ENCODE measurements at places on chromosomes 6 and 20.

GRCh38 chr6:35186571-35186970 is 27.2 kb upstream of the SCUBE3 start:
- no peak for DNase-seq

- no peak for DNase-seq
These were observed 85.1 kb downstream of the EYA2 start for GRCh38 chr20:46979603-46980241.

GRCh38 chr20:21435576-21435975 is 38.2 kb upstream of the NKX2-4 start:
- DNase-seq, result no peak

DNA sequence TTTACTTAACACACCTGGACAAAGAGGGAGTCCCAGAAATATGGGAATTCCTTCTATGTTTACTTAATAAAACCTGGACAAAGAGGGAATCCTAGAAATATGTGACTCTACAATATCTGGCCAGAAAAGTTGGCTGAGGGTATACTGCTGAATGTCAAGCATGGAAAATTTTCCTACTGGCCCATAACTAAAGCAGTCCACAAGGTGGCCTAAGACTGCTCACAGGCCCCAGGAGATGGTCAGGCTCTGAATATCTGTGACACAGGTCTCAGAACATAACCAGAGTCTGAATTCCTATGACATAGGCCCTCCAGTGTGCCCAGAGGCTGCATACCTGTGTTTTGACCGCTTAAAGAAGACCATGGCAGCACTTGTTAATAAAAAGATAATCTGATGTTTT is 578.2 kb upstream of the NRSN1 start:
- DNase-seq, result no peak

DNA sequence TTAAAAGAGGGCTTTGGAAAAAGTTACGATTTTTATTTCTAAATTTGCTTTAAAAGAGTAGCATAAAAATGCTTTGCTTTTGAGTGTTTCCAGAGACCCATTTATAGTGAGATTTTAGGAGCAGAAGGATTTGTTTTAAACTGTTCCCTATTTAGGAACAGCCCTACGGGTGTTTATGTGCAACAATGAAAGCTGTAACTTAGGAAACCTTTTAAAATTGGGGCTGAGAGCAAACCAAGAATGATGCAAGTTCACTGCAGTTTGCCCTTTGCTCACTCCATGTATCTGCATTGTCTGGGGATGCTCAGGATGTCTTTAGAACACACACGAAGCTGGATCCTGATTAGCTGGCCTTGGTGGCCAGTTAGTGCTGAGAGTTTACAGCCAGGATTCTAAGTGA is 40.9 kb downstream of the GHRH start:
- DNase-seq, result no peak

- DNase-seq, result no peak
These were observed 184.7 kb downstream of the MYLK4 start for GRCh38 chr6:2566048-2566447.

DNA sequence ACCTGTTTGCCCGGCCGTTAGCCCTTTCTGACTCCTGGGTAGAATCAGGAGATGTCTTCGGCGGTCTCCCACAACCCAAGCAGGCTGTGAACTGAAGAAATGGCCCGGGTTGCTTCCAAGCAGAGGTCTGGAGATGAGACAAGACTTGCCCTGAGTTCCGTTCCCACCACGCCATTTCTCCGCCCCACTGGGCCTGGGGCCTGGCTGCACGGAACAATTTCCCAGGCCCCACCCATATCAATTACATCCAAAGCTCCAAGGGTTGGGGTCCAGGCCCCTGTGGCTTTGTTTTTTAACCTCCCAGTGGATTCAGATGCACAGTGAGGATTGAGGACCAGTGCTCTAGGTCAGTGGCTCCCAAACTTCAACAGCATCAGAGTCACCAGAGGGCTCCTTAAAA is 214.5 kb upstream of the ARID1B start:
- DNase-seq, result no peak

DNA sequence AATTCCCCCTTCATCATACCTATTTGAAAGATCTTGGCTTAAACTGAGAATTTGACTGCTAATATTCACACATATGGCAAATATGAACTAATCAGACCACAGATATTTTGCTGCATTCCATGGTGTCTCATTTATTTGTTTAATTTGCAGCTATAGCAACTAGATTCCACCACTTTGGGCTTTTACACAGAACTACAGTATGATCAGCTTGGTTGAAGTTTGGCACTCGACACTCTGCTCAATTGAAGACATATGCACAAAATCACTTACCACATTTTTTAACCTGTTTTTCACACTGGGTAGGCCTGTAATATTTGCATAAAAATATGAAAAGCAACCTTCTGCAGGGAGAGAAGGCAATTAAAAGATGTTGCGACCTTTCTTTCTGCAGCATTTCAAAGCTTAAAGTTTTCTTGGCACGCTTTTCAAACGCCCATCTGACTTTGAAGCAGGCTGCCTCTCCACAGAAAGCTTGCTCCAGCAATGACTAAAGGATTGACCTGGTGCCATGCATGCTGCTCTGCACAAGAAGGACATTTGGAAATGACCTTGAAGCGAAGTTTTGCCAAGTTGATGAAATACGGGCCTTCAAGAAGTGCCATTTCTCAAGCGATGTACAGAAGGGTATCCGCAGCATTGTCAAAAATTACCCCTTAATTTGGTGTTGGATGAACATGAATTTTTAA is 126.7 kb downstream of the AIG1 start:
- no peak for DNase-seq

DNA sequence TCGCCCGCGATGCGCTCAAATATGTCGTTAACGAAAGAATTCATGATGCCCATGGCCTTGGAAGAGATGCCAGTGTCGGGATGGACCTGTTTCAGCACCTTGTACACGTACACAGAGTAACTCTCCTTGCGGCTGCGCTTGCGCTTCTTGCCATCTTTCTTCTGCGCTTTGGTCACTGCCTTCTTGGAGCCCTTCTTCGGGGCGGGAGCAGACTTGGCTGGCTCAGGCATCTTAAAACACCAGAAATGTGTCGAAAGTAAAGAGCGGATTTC is 36.4 kb downstream of the HFE start:
- no peak for DNase-seq

- DNase-seq, result no peak
These were observed 105.1 kb downstream of the NKAIN2 start for GRCh38 chr6:123908797-123909196.

DNA sequence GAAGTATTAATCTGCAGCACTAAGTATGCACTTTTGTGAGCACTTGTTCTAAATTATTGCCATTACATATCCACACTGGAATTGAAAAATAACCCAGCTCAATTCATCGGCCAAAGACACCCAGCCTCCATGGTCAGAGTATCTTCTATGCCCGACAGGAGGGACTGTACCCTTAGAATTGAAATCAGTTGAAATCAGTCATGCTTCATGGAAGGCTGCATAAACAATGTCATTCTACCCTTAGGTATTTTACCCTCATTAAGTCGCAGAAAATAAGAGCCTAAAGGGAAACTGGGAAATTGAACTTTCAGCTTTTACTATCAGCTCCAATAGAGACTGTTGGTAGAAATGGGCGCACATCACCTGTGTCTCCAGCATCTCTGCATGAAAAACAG is 2.9 kb upstream of the RAMACL start:
- no peak for DNase-seq

- DNase-seq, result no peak
These were observed 50.0 kb upstream of the ARHGAP18 start for GRCh38 chr6:129759796-129760605.

DNA sequence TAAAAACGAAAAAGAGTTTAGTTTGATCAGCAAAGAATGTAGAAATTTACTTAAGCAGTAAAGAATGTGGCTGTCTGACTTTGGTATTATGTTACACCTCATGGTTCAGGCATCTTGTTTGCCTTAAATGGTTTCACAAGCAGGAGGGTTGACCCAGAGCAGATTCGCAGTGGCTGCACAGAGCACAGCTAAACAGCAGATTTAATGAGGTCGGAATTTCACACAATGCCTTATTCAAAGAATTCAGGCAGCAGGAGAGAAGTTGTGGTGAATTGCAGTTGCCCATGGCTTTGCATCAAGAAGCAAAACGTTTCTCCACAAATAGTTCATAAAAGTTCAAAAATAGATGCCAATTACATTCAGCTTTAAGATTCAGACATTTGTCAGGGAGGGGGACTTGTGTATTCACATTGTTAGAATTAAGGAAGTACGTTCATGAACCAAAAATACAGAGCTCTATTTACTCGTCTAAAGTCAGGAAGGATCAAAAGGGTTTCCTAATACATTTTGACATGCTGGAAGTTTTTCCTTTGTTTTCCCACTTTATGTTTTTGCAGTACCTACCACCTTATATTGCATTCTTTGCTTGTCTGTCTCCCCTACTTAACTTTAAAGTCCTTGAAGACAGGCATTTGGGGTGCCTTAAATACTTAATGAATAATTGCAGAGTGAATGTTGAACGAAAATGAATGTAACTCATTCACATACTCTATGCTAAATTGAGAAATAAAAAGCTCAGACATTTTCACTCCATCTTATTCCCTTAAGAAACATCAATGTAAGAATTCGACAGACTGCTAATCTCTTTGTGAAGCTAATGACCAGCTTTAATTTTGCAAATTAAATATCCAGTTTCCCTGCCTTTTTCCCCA is 1163.6 kb upstream of the CITED2 start:
- DNase-seq, result no peak

DNA sequence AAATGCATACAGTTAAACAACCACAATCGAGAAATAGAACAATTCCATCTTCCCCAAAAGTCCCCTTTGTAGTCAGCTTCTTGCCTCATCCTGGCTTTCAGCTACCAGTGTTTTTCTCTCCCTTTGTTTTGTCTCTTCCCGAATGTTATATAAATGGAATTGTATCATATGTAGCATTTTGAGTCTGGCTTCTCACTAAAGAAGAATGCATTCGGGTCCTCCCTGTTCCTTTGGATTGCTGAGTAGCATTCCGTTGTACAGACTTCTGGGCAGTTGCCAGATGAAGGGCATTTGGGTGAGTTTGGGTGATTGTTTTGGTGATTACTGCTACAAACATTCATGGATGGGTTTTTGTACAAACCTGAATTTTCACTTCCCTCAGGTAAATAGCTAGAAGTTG is 27.8 kb downstream of the PRPH2 start:
- DNase-seq, result no peak

DNA sequence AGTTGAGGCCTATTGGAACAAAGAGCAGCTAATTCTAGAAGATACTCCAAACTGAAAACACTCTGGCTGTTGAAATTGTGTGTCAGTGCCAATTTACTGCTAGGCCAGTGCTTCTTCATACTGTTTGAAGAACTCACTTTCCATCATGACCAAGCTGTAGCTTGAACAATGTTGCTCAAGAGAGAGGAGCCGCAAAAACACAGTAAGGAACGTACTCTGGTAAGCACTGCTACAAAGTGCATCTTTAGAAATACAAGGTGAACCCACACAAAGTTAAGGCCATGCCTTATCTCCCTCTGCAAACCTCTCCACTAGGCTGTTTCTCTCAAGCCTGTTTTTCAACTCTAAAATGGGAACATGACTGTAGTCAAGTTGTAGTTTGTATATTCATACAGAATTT is 74.5 kb upstream of the TULP1 start:
- DNase-seq, result no peak

GRCh38 chr6:13593720-13594119 is 19.3 kb downstream of the SIRT5 start:
- no peak for DNase-seq

DNA sequence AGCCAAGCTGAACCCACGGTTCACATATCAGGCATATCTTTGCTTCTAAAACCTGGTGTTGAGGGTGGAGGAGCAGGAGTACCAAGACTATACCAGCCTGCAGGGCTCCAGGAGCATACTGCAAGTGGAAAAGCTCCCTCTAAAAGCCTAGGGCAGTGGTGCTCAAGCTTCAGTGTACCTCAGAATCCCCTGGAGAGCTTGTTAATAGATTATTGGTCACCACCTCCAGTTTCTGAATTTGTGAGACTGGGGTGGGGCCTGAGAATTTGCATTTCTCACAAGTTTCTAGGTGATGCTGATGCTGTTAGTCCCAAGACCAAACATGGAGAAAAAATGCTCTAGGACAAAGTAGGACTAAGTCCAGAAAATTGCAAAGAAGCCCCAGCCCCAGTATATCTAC is 65.4 kb downstream of the FILIP1 start:
- DNase-seq, result no peak

DNA sequence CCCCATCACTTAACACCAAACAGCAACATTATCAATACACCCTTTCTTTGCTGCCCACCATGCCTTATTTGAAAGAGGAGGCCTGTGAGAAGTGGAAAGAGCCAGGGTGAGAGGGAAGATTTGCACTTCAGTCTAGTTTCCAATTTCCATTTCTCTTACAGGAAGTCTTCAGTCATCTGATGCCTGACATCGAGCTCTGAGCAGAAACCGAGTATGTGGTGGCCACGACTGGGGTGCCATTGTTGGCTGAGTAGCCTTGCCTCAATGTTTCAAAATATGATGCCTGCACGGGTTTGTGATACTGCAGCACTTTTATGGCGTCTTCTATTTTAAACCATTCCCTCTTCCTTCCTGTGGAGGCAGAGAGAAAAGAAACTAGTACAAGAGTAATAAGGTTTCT is 39.8 kb upstream of the SMIM29 start:
- DNase-seq, result peak; percentile 57

GRCh38 chr20:3477861-3478544 is 7.2 kb downstream of the ATRN start:
- DNase-seq, result no peak

DNA sequence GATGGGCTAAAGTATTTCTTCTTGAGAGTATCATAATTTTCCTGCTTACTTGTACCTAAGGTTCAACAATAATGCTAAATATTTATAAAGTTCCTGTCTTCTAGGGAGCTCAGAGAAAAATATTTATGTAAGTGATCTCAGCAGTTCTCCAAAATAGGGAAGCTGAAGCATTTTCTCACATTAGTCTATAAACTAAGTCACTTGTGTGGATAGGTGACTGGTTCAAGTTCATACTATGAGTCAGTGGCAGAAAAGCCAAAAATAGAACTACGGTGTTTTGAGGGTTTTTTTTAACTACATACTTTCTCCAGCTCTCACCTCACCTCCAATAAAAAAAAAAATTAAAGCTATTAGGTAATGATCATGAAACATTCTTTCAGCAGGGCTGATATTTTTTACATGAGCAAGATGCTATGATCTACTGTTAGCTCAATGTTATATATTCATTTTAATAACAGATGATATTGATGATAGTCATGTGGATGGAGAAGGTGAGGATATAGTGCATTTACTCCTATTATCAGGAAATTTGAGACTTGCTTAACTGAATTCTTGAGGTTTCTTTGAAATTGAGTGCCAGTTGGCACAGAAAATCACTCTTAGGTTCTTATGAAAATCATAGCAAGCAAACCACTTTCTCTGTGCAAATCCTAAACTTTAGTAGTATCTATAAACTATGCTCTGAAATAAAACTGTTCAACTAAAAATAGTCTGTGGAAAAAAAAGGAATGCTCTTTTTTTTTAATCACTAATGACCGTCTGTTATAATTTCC is 4.1 kb upstream of the MOXD1 start:
- no peak for DNase-seq
